Midbrain (tissue), 1 donor: ENCODE measurements at places on chromosomes 7 and 10.

- DNase-seq = no peak
Observed at GRCh38 chr7:23062452-23062851, 43.1 kb upstream of the KLHL7 start.

GRCh38 chr7:2872296-2872874, 28.3 kb upstream of the GNA12 start:
- no peak for DNase-seq

GRCh38 chr7:45984386-45985295, 63.6 kb upstream of the IGFBP3 start:
- DNase-seq = no peak

DNA sequence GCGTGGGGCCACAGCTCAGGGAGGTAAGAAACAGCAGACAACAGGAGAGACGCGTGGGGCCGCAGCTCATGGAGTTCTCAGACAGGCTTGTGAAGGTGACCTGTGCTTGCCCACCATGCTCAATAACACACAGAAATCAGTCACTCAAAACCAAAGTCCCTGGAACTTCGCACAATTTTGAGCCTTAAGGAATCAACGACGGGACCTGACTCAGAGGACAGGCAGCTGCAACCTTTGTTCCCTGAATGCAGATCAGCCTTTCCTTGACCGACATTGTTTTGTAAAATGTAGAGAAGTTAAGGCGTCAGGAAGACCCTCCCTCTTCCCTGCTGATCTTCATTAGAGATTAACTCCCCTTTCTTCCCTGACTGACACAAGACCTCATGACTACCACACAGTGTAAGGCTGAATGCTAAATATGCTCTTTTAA, 8.5 kb upstream of the KNDC1 start:
- DNase-seq = no peak

- no peak for DNase-seq
Observed at GRCh38 chr10:99966306-99966705, 43.4 kb downstream of the DNMBP start.

- no peak for DNase-seq
Observed at GRCh38 chr10:89142590-89142989, 64.5 kb downstream of the CH25H start.

DNA sequence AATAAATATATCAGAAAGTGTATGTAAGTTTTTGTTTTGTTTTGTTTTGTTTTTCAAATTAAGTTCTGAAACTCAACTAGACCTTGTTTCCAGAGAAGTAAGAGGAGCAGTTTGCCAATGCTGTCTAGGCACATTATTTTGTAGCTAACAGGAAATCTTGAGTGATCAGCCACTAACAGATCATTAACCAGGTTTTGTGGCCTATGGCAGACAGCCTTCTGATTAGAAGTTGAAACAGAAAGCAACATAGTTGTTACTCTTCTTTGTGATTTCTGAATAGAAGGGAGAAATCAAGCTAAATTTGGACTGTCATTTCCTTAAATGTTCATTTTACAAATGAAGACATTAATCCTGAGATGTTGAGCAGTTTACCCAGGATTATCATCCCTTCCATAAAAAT, 142.6 kb downstream of the PLXDC2 start:
- DNase-seq = no peak

DNA sequence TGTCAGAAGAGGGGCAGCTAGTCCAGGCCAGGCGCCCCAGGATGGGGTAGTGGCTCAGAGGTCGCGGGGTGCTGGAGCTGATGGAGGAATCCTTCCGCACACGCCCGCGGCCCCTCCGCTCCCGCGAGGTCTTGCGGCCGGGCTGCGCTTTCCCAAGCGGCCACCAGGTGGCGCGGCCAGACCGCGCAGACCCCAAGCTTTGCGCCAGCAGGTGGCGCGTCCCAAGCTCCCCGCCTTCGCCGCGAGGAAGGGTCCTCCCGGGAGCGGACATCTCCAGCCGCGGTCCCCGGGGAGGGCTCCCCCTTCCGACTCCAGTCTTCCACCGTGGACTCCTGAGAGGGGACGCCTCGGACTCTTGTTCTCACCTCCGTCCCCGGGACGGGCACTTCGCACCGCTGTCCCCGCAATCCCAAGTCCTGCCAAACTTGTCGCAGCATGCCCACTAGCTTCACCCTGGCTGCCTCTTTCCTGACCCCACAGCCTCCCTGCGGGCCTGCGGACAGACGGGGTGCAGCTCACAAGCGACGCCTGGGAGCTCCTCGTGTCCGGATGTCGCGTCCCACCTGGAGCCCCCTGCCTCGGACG, 19.4 kb downstream of the KCNK18 start:
- peak; percentile 70 for DNase-seq

- DNase-seq = no peak
Observed at GRCh38 chr7:51217804-51218203, 98.8 kb downstream of the COBL start.

DNA sequence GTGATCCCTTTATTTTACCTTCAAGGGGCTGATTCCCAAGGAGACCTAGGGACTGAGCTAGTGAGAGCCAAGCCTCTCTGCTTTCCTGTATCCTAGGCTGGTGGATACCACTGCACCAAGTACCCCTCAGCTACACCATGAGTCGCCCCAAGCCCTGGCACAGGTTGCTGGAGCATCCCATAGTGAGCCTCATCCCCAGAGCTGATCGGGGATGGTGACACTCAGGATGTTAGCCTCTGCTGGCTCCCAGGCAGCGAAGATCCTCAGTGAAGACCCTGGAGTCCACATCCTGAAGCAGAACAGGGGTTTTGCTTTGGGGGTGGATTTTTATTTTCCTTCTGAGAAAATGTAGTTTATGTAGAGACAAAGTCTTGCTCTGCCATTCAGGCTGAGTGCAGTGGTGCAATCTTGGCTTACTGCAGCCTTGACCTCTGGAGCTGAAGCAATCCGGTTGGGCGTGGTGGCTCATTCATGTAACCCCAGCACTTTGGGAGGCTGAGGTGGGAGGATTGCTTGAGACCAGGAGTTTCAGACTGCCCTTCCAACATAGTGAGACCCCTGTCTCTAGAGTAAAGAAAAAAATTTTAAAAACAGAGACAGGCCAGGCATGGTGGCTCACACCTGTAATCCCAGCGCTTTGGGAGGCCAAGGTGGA, 12.5 kb upstream of the ZNF212 start:
- no peak for DNase-seq

DNA sequence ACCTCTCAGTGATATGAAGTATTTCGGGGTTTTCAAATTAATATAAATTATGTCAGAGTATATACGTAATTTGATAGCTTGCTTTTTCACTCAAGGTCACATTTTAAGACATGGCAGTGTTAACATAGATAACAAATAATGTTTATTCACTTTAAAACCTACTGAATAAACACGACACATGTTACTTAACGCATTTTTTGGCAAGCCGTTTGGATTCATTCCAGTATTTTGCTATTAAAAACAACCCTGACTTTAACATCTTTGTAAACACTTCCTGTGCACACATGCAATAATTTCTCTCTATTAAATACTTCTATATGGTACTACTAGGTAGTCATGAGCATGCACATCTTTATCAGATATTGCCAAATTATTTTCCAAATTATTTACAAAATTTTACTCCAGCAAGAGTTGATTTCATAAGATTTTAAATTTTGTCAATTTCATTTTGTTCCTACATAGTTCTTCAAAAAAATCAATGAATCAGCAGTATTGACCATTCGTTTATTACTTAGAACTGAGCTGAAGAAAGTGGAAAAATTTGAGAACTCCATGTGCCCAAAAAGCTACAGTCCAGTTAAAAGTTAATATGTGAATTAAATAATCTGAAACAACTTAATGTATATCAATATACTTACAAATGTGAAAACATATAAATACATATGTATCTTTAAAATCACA, 26.8 kb upstream of the THSD7A start:
- no peak for DNase-seq

DNA sequence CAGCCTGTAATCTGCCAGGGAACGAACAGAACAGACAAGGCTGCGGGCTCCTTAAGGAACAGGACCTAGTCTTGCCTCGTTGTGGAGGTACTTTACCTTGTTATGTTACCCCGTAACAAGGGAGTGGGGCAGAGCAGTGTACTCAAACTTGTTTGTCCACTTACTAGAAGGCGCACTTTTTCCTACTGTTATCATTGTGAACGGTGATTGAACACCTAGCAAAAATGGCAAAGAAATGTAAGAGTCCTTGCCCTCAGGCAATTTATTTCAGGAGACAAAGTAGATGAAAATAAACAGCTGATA, 620 bp upstream of the IMPDH1 start:
- DNase-seq = no peak

GRCh38 chr10:109953766-109954165, 30.5 kb upstream of the XPNPEP1 start:
- no peak for DNase-seq

DNA sequence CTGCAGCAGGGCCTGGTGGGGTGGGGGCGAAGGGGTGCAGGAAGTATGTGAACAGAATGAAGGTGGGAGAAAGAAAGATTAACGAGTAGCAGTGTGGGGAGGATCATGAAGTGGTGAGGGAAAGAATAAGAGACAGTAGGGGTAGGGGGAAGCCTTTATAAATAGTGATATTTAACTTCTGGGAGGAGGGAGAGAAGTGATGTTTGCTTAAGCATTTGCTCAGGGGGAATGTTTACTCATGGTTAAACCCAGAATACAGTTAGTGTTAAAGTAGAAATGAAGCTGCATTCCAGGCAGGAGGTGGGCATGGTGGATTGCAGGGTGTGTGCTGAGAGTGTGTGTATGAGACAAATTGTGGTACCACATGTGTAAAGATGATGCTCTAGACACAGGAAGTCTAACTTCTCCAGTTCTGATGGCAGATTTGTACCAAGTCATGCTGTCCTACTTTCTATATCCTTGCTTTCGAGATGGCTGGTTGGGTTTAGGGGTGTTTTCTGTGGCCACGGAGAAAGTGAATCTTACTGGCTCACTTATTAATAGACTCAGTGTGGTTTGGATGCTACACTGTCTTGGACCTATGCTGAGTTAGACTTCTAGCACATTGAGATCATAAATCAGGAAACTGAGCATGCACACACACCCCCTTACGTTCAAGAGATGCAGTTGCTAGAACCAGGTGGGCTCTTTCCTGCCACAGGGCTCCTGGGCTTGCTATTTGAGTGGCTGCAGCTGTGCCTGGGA, 10.6 kb upstream of the DNMBP start:
- DNase-seq = no peak

GRCh38 chr7:81284576-81284975, 365.7 kb upstream of the SEMA3C start:
- no peak for DNase-seq
